Mucosa of descending colon (tissue), 3 donors: ENCODE measurements at places on chromosomes 6 and 20.

- no peak for DNase-seq
These were observed 67.8 kb downstream of the TNFRSF21 start for GRCh38 chr6:47241742-47242482.

DNA sequence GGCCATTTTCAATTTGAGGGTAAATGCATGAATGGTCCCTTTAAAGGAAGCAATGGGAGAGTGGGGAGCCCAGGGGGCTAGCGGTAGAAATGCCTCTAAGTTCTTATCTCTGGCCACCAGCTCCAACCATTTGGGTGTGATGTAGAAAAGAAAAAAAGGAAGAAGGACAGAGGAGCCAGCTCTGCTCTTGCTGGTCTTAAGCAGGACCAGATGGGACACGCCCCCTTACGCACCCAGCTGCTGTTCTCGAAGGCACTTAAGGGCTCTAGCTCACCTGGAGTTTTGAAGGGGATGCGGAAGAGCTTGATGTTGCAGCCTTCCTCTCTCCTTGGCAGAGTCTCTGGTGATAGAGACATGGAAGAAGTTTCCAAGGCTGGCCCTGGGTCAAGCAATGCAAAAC, 59.5 kb upstream of the RNF144B start:
- peak; percentile 13 for DNase-seq

- DNase-seq = no peak
These were observed 172.4 kb upstream of the SASH1 start for GRCh38 chr6:148170286-148170685.

DNA sequence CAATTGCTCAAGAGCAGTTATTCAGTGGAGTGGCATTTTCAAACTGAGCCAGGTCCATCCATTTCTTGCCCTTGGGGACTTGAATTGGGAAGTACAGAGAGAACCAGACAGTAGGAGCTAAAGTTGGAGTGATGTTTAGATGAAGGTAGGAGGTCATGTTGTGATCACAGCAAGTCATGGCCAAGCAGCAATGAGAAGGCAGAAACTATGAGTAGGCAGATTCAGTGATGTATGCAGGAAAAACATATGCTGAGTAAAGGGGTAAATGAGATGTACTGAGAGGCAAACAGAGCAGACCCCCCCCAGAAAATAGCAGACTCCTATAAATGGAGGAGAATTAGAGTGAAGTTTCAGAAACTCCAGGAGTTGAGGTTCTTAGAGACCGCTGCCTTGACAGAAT, 95.8 kb downstream of the PERP start:
- no peak for DNase-seq

DNA sequence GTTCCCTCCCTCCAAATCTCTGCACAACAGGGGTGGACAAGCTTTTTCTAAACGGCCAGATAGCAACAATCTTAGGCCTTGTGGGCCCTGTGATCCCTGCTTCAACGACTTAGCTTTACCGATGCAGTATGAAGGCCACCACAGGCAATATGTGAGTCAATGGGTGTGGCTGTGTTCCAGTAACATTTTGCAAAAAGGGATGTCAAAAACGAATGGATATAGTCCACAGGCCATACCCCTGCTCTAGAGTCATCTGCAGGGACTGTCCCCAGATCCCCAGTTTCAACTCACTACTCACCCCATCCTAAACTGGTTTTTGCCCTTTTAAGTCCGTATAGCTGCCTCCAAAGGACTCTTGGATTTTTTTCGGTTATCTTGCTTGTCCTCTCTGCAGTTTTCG, 34.4 kb downstream of the ECT2L start:
- DNase-seq = no peak

DNA sequence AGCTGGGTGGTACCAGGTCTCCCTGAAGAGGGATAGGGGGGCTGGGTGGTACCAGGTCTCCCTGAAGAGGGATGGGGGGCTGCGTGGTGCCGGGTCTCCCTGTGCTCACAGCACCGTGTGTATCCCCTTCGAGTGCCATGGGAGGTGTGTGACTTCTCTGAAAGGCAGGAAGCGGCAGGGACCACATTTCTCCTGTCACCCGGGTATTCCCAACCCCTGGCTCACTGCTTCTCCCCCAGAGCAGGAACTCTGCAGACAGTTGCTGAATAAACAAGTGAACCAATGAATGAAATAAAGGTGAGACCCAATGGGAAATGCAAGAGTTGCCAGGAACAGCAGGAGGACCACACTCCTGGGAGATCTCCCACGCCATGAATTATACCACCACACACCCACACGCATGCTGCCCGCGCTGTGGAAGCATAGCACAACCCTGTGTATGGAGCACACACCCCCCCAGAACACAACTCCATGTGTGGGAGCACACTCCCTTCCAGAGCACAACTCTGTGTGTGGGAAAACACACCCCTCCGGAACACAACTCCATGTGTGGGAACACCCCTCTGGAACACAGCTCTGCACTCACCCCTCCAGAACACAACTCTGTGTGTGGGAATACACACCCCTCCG, 50.7 kb downstream of the RNASET2 start:
- DNase-seq = no peak

DNA sequence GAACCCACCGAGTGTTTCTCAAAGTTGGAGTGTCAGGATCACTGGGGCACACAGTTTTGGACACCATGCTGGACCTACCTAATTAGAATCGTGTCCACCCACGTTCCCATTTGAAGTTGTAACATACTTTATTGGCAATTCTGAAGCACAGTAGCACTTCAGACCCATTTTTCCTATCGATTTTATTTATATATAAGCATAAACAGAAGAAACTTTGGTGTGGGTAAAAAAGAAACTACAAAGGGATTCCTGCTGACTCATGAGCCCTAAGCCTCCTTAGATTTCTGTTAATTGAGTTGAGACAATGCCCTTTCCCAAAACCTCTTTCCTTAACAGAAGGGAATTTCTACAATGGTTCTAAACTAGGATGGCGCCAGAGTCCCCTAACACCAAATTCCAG, 398.0 kb downstream of the CDKAL1 start:
- DNase-seq = no peak

GRCh38 chr6:170040115-170040500, 250.8 kb downstream of the DLL1 start:
- no peak for DNase-seq

DNA sequence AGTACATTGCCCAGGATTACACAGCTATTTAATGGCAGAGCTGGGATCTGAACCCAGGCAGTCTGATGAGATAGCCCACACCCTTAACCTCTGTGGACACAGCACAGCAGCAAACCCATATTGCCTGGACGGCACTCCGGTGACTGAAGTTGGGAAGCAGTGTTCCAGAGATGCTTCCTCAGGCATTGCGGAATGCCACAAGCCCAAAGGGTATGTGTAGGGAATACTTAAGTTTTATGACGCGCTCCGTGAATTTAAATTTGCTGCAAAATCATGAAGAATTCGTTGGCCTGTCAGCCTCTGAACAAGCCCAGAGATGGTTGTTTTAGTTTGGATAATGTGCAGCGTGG, 46.4 kb downstream of the PSMG4 start:
- no peak for DNase-seq

DNA sequence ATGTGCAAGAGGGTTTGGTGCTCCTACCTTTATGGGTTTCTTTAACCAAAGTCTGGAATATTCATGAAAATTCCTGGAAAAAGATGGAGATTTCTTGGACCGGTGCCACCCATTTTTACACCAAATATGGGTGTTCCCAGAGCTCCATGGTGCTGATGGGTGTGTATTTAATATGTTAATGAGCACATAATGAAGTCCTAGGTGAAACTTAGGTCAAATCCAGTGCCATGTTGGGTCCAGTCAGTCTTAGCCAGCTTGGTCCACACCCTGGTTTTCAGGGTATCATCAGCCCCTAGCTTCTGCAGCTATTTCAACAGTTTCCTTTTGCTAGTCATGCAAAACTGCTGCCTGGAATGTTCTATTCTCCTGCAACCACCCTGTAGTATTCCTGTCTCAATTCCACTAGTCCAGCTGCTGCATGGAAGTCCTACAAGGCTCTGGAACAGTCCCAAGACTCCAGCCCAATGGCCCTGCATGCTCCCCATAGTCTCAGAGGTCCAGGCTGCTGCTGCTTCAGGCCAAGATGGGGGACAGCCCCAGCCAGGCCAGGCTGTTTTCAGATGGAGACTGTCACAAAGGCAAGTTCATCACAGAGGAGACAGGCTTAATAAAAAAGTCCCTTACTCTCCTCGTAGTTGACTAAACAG, 31.8 kb downstream of the CST9L start:
- DNase-seq = no peak

- peak; percentile 73 for DNase-seq
These were observed 37.4 kb upstream of the FAM83C start for GRCh38 chr20:35329435-35330139.

GRCh38 chr20:62535964-62536363, 60.2 kb upstream of the GATA5 start:
- DNase-seq = no peak

DNA sequence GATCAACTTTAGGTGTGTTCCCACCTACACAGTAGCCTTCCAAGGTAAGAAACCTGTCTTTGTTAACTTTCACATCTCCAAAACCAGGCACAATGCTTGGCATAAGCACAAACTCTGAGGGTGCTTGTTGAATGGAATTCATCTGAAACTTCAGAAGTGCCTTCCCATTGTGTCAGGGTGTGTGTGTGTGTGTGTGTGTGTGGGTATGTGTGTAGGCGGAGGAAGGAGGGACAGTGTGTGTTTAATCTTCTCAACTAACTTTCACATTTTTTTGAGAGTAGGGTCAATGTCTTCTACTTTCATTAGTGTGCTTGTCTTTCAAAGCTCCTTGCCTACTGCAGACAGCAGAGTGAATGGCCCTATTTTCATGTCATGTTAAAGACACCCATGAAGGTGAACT, 45.6 kb downstream of the PDE7B start:
- DNase-seq = no peak

GRCh38 chr20:21820045-21820444, 114.6 kb downstream of the PAX1 start:
- DNase-seq = no peak

- DNase-seq = no peak
These were observed 37.0 kb downstream of the AKIRIN2 start for GRCh38 chr6:87664921-87665485.

GRCh38 chr6:7691675-7692452, 34.0 kb upstream of the BMP6 start:
- no peak for DNase-seq

DNA sequence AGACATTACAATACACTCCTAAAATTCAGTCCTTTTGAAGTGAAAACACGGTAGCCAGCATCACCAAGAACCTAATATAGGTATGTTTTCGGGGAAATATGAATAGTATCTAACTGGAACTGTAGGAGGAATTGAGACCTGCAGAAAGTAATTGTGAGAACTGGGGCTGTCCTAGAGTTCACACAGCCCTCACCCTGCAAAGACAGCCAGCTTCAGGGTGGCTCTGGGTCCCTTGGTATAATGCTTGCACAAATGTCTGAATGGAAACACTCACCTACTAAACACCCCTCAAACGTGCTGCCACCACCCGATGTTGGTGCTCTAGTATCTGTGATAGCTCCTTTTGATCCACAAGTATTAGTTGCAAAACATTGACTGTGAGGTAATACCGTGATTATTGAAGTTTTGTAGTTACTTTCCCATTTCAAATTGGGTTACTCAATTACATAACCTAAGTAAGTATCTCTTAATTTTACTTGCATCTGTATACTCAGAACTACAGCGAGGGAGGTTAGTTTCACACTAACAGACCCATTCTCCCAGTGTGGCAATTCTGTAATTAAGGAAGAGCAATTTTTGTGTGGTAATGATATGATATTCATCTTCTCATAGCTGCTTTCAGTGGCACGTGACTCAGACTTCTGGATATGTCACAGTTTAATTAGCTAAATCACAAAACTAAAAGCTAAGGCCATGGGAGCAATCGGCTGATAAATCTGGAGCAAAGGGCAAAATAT, 129.5 kb downstream of the INSM1 start:
- DNase-seq = no peak
